ENCODE measurements at places on chromosomes 1 and 21.

DNA sequence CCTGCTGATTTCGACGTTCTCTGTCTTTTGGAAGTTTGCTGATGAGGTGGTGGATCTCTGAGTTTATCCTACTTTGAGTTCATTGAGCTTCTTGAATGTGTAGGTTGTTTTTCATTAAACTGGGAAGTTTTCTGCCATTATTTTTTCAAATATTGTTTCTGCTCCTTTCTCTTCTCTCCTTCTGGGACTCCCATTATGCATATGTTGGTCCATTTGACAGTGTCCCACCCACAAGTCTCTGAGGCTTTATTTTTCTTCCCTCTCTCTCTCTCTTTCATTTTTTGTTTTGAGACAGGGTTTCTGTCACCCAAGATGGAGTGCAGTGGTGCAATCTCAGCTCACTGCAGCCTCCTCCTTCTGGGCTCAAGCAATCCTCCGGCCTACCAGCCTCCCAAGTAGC lies 11.7 kb downstream of the TNFRSF18 start:
- DNase-seq: no peak

DNA sequence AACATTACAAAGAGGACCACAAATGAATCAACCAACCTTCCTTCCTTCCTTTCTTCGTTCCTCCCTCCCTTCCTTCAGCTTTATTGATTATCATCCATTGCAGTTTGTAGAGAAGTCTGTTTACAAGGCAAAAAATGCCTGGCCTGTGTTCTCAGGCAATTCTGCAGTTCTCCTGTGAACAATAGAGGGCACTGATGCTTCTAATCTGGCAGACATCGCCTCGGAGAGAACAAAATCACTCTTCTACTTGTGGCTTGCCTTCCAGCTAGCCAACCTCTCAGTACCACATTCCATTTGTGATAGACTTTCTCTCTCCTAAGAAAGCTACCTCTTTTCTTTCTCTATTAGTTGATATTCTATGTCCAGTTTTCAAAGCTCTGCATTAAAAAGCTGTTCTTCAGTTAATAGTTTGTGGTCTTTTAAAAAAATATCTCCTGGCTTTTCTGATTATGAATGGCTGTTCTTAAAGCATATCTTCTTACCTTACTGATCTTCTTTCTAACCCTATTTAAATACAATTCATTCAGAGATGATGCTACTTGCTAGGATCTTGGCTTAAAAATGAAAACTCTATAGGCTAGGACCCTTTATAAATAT lies 26.9 kb upstream of the ESRRG start:
- no peak for DNase-seq

GRCh38 chr1:207950750-207951149 lies 39.8 kb upstream of the CD34 start:
- DNase-seq: peak; percentile 37

DNA sequence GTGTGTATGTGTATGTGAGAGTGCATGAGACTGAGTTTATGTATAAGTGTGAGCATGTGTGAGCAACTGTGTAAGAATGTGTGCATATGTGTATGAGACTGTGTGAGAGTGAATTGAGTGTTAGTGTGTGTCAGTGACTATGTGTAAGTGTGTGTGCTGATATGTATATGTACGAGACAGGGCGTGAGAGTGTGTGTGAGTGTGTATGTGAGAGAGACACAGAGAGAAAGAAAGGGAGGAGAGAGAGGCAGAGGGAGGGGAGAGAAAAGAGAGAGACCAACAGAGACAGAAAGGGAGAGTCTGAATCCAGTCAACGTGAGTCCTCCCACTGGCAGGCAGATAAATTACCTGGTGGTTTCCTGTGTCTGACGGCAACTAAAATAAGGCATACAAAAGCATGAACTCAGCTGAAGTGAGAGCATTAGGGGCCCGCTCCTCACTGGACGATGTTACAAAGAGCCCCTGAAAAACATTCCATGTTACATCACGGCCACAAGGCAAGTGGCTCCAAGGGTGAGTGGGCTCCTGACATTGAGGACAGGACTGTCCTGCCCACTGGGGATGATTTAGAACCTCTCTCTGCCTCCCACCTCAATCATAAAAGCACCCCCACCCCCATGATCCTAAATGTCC lies 66.6 kb upstream of the TIAM1 start:
- DNase-seq: peak; percentile 76
